ENCODE measurements at places on chromosomes 2 and 18. TPM values are rescaled to one million over a fixed set of nuclear protein-coding genes. Genes with fewer than 3 reads are reported as not detected.

The DSG4 gene
- not detected for total RNA-seq

The SPATA3 gene
- not detected for total RNA-seq

The DSG1 gene
- total RNA-seq, result not detected

The SFT2D3 gene
- total RNA-seq, result 1.6 TPM

The ELOA2 gene
- not detected for total RNA-seq

Data from smooth muscle cell of the coronary artery (primary cell).